ENCODE measurements at places on chromosomes 12 and 14.

GRCh38 chr12:106329231-106329982, 26.9 kb downstream of the TCP11L2 start:
- no peak for DNase-seq

- no peak for DNase-seq
Observed at GRCh38 chr12:114834621-114835020, 150.6 kb upstream of the TBX3 start.

GRCh38 chr12:68100241-68100640, 59.3 kb downstream of the IFNG start:
- DNase-seq: no peak

DNA sequence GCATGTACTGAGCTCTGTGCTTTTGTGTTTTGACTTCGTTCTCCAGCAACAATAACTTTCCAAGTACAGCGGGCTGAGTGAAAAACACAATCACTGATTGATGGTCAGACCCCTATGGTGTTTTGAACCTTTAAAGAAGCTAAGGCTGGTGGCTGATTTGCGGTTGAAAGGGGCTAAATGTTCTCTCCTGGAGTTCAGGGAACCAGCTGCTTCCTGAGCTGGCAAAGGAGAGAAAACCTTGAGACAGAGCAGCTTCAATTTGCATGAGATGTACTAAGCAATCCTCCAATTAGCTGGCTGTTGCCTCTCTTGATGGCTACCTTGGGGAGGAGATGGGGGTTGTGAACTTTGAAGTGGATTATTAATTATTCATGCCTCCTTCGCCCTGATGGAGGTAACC, 546.7 kb upstream of the SEL1L start:
- no peak for DNase-seq

DNA sequence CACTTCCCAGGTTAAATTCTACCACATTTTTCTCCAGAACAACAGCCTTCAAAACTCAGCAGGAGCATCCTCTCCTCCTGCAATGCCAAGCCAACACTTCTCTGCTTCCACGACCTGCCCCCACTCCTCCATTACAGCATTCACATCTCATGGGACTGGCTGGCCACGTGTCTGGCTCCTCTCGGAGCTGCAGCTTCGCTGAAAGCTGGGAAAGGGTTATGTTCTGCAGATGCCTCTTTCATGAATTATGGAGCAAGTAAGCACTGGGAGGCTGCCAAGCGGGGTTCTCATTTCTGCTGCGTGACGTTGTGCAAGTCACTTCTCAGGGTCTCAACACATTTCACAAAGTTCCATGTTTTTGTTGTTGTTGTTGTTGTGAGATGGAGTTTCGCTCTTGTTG, 142.2 kb upstream of the RFLNA start:
- no peak for DNase-seq

- DNase-seq: no peak
Observed at GRCh38 chr12:72872238-72872887, 600.2 kb downstream of the TRHDE start.

DNA sequence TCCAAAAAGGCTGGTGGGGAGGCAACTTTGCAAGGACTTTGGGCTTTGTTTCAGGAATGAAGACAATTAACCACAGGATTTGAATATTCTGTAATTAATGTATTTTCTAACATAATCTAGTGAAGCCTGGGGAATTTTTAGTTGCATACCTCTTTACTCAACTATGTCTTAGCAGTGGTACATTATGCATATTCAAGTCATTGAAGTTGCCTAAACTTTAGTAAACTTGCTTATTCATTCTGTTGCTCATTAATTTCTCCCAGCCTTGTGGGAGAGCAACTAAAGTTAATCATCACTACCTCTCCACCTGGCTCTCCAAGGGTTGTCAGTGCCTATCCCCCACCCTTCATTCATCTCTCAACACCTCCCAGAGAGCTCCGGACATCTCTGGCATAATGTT, 54.2 kb downstream of the IFNG-AS1 start:
- DNase-seq: peak; percentile 36

DNA sequence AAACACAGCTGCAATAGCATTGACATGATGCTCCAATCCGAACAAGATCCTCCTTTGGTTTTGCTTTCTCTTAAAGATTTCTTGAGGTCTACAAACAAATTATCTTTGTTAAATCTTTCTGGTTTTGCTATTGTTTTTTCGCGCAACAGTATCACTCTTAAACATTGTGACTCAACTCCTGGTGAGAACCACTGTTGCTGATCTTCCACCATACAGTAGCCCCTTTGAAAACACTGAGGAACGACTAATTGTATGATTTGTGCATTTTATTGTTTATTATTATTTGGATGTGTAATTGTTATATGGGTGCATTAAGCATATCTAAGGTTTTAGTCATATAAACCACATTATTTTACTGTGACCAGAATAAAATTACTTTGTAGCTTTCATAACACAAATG, 282.8 kb downstream of the EGLN3 start:
- no peak for DNase-seq

DNA sequence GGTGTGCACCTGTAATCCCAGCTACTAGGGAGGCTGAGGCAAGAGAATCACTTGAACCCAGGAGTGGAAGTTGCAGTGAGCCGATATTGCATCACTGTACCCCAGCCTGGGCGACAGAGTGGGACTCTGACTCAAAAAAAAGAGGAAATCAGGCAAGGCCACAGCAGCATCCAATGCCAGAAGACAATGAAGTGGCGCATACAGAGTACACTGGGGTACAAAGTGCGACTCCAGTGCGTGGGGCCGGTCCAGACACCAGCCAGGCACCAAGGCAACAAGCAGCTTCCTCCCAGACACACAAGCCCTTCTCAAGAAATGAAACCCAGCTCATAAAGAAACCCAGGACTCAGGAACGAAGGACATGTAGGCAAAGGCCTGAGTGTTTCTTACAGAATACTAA, 28.2 kb downstream of the TTC7B start:
- DNase-seq: no peak

- no peak for DNase-seq
Observed at GRCh38 chr12:2356601-2357125, 303.9 kb downstream of the CACNA1C start.

- no peak for DNase-seq
Observed at GRCh38 chr12:71128191-71128788, 29.5 kb downstream of the TSPAN8 start.
